ENCODE measurements at places on chromosomes 5 and 9. TPM values are rescaled to one million over a fixed set of nuclear protein-coding genes. Genes with fewer than 3 reads are reported as not detected.

DNA sequence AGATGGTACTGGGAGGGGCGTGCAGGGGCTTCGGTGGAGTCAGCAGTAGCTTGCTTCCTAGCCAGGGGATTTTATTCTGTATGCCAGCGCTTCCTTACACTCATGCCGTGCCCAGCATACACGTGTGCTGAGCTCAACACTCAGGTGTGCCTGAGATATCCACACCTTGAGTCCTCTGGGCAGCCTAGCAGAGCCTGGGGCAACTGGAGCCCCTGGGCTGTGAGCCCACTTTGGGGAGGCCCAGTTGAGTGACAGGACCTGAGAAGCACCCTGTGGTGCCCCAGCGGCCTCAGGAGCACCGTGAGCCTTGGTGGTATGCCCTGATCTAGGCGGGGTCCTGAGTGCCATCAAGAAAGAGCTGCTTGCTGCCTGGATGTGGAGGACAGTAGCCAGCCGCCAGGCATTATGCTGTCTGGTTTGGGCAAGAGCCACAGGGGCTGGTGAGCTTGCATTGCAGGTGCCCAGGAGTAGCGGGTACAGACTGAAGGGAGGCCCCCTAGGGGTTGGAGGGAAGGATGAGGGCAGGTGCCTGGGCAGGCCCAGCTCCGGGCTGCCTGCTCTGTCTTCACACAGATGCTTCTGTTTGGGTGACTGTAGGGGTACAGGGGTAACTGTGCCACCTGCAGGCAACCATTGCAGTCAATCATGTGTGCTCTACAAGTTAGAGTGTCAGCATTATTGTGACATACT is 42.9 kb downstream of the BNIP1 start:
- no peak for DNase-seq

The MARCOL gene
- total RNA-seq = not detected

- no peak for DNase-seq
These were observed 80.0 kb downstream of the OXCT1 start for GRCh38 chr5:41790038-41790776.

GRCh38 chr5:67206461-67206860 is 9.9 kb upstream of the CD180 start:
- DNase-seq = no peak

- DNase-seq = no peak
These were observed 150.9 kb downstream of the FGF18 start for GRCh38 chr5:171570244-171570825.

GRCh38 chr5:132877938-132878337 is 4.5 kb downstream of the LEAP2 start:
- no peak for DNase-seq

GRCh38 chr5:127885176-127885575 is 182.0 kb downstream of the CCDC192 start:
- no peak for DNase-seq
